ENCODE measurements at places on chromosomes 12 and 14.

GRCh38 chr14:98608071-98609060 is 663.6 kb downstream of the BCL11B start:
- no peak for DNase-seq

- no peak for DNase-seq
Observed at GRCh38 chr12:9717070-9717925, 15.6 kb downstream of the CLECL1 start.

DNA sequence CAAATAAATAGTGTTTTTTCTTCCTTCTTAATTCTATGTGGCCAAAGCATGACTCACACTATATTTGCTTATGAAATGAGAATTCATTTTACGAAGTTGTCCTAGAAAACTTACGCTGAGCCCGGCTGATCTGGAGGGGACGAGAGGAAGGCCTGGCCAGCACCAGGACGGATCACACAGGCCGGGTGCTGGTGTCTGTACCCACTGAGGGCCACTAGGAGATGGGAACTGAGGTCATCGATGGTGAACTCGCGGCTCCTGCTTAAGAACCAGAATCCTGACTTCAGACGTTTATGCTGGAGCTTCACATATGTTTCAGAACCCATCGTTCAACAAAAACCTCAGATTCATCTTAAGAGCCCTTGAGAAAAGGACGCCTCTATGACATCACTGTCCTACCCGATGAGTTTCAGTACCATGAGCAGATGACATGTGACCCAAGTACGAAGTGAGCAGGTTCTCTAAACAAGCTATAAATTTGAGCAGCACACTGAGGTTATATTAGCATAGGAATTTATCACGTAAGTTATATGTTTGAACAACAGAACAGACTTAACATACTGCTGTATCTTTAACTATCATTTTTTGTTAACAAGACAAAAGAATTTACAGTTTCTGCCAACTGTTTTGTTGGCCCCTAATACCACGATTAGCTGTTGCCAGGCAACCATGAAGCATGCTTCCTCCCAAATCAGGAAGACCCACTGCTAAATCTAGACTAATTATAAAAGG is 111.9 kb downstream of the FOXN3 start:
- peak; percentile 91 for DNase-seq

- DNase-seq, result no peak
Observed at GRCh38 chr14:51602310-51602709, 49.4 kb upstream of the FRMD6 start.
